ENCODE measurements at places on chromosomes 1 and 21.

DNA sequence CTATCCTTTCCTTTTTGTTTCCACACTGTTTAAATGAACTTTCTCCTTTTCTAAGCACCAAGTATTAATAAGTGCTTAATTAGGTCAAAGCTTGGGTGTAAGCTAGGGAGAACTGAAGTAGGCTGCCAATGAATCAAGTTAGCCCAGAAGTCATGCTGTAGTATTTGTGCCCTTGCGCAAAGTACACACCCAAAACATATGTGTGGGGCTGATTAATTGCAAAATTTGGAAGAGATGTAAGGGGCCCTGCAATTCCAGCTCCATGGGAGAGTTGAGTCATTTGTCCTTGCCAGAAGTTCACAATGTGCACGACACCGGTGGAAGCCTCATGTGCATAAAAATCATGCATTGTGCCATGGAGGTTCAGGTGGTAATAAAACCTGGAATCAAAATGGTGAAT lies 18.6 kb upstream of the NTNG1 start:
- no peak for DNase-seq

DNA sequence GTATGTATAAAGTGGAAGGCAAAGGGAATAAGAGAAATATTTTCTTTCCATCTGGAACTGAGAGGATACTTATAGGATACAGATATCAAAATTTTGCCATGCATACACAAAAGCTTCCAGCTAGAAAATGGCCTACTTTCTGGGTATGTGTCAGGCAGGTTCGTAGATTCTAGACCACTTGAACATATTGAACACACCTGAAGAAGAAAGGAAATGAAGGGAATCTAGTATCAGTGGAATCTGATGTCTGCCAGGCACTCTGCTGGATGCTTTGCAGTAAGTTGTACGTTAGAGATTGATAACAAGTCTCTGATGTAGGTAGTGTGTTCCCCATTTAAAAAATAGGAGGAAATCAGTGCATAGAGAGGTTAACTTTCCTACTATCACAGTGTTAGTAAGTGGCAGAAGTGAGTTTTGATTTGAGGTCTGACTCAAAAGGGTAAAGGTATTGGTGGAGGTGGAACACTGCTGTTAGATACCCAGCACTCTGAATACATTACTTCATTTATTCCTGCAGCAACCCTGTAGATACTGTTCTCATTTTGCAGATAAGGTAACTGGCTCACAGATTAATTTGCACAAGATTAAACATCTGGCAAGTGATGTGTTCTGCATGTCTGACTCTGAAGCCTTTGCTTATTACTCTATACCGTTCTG lies 3.0 kb downstream of the CAMSAP2 start:
- DNase-seq, result no peak

DNA sequence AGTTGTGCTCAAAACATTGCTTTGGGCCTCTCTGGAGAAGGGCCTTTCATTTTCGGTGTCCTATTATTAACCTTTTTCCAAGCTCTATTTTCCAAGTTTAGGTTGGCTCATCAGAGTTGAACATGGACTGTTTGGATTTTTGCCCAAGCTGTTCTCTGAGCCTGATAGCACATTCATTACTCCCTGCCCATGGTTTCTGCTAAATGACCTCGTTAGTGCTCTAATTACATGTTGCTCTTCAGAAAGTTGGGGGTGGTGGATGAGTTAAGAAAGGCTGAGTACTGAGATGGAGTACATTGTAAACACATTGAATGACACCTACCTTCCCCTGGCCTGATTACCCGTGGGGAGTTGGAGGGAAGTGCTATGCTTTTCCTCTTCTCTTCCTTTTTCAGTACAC lies 38.9 kb downstream of the LMO4 start:
- DNase-seq, result no peak

- no peak for DNase-seq
These were observed 59.4 kb upstream of the ZBTB18 start for GRCh38 chr1:243991650-243992049.

DNA sequence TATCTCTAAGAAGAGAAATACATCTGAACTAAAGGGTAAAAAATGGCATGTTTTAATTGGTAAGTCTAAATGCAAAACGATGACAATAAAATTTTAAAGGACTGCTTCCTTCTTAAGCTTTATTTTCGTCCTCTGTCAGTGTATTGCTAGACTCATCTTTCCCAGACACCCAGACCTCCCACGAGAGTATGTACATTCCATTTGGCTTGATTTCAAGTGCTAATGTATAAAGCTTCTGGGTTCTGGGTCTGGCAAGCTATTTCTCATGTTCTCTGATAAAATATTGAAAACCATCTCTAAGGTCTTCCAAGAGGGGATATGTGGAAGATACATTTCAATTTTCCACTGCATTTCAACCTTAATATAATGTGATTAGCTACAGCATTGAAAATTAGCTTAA lies 24.6 kb upstream of the SLC2A1 start:
- DNase-seq, result no peak

DNA sequence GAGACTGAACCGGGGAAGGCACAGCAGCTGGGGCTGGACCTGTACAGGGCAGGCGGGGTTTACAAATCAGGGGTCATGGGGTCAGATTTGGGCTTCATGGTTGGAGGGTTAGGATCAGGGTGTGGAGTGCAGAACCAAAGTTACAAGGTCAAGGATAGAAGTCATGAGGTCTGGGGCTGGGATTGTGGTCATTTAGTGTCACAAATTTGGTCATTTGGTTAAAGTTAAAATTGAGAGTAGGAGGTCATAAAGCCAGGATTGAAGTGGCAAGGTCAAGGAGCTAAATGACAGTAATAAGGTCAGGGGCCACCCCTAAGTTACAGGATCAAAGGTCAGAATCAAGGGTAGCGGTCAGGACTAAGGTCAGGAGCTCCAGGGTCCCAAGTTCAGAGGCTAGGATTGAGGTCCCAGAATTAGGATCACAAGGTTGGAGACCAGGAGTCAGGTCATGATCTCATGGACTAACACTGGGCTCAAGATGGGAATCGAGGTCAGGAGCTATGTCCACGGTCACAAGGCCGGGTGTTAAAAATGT lies 20.4 kb downstream of the SERINC2 start:
- DNase-seq, result peak; percentile 25

GRCh38 chr1:227240983-227241382 lies 77.3 kb downstream of the CDC42BPA start:
- DNase-seq, result no peak

GRCh38 chr1:224644553-224645154 lies 28.5 kb downstream of the CNIH3 start:
- peak; percentile 78 for DNase-seq

DNA sequence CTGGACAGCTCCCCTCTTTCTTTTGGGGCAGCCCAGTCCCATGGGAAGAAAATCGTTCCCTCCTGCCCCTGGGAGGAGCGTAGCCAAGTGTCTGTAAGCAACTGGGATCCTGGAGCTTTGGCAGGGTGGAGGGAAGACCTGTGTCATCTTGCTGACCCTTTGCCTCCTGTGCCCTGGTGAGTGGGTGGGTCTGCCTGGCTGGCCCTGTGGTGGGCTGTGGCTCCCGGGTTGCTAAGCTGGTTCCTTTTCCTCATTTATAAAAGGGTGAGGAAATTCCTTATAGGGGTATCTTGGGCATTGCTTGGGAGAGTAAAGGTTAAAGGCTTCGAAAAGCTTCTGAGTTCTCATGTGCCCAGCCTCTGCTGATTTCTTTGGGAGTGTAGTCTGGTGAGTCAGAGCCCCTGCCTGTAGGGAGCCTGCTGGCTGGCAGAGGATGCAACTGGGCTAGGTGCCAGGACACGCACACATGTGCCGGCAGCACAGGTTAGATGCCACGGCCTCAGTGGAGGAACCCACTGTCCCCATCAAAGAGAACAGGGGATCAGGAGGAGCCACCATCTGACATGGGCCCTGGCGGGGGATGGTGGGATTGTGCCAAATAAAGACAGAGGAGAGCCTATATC lies 85.2 kb downstream of the ARHGEF10L start:
- DNase-seq, result no peak

DNA sequence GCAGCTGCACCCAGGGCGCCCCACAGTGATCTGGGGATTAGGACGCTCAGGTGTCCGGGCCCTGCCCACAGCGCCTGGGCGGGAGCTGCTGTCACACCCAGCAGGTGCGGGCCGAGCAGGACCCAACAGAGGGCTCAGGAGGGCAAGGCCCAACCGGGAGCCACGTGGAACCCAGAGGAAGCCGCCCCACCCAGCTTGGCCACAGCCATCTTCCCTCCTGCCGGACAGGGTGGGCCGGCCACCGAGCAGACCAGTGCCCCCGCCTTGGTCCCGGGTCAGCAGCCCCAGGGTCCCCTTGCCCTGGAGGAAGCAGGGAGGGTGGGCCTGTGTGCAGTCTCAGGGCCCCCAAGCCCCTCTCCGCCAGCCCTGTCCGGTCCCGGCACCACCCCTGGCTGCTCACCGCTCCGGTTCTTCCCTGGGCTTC lies 6.3 kb upstream of the TTLL10 start:
- DNase-seq, result no peak

DNA sequence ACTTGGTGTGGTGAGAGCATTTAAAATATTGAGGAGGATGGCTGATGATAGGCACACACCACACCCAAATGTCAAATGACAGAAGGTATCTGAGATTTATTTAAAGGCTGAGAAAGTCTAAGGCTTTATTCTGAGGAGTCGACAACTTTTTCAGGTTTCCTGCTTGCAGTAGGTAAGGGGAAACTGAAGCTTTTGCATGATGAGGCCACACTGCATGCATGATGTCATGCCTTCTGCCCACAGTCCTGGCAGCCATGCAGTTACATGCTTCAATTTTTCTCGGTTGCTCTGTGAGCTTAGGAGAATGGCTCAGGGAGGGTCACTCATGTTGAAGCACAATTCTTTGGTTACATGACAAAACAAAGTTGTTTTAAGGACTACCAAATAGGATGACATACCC lies 7.0 kb downstream of the OSCP1 start:
- no peak for DNase-seq

DNA sequence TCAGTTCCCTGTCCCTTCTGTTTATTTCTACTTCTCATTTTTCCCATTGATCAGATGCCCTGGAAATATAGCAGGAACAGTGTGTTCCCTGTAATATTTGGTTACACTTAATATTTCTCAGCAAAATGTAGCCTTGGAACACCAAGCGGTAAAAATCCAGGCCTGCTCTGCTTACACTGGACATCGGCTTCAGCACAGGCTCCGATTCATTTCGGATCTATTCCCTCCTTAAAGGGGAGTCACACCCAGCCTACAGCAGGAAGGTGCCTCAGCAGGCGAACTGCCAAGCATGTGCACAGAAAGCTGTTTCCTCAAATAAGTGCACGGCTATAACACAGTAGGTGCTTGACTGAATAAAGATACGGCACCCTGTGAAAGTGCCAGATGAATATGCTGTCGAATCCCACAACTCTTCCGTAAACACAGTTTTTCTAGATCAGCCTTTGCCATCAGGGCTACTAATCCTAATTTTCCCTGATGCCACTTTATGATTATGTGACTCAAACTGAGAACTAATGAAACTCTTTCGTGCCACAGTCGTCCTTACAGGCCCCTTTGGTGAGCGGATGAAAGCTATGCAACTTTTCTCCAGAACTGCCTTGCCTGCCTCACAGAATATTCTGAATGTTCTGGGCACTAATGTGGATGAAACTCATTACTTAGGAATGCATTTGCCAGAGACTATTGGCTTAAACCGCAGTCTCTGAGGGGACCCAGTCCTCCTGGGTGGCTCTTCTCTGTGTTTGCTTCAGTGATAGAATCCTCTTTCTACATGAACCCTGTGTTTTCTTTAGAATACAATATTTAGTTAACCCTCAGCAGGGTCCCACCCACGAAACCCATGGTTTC lies 275.5 kb upstream of the RUNX1 start:
- DNase-seq, result no peak

DNA sequence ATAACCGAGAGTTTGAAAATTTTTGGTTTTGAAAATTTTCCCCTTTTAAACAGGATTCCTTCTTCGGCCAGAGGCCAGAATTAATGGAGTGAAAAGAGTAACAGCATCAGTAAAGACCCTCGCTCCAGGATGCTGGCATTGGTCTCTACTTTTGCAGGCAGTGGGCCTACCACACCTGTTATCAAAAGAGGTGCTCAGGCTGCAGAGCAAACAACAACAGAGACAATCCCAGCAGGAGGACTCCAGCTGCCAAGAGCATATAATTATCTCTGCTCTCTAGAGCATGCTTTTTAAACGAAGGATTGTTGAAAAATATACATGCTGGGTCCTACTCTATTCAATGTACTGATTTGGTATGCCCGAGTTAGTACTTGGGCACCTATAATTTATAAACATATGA lies 1048.5 kb downstream of the PLA2G4A start:
- no peak for DNase-seq

- DNase-seq, result no peak
These were observed 26.3 kb upstream of the POU3F1 start for GRCh38 chr1:38072858-38073257.

DNA sequence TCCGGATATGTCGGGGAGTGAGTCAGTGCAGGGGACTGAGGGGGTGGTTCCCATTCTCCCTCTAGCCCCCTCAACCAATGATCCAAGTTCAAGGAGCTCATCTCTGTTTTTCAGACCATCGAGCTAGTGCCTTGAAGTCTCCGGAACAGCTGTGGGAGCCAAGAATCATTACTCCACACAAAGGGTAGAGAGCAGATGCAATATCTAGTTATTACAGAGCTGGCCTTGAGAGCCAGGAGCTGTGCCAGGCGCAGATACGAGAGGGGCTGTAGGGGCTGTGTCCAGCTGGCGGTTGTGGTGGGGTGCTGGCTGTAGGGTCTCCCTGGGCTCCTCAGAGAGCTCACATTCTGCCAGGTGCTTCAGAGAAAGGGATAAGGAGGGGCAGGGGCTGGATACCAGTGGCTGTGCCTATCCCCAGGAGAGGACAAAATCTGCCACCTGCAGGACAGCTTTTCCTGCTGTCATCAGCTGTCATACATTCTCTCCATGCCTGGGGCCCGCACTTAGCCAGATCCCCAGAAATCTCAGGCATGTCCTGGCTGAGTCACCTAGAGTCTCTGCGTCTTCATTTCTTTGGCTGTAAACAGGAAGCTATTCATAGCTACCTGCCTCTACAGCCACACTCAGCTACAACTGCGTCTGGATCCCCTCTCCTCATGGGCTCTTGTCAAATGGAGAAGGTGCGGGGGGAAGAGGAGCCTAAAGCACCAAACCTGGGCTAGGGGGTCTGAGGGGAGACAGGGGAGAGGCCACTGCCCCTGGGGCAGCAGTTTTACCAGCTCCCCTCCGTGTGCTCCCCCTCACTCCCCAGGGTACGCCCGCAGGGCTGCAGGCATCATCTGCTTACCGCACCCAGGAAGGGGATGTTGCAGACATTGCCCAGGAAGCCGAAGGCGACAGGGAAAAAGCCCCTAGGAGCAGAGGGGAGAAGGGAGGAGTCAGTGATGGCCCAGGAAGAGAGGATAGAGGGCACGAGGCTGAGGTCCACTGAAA lies 2.4 kb upstream of the KISS1 start:
- DNase-seq, result peak; percentile 66

DNA sequence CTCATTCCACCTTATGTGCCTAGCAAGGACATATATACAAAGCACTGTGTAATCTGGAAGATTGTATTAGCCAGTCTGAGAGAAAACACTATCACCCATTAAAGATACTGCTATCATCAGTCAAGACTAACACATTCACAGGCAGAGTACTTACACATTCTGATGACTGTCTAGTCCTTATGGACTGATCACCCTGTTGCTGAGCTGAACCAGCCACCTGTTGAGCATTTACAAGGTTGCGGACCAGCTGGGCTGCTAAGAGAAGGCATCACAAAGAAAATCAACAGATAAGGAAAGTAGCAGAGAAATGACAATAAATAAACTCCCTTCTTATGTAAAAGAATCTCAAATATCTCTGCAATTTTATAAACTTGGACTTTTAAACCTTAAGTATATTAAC lies 30.8 kb downstream of the PRPF38A start:
- no peak for DNase-seq
